ENCODE measurements at places on chromosomes 4 and X. TPM values are rescaled to one million over a fixed set of nuclear protein-coding genes. Genes with fewer than 3 reads are reported as not detected.

Gene BCLAF3
- total RNA-seq = 10.0 TPM

Gene RHOXF2
- not detected for total RNA-seq

Gene P2RY4
- 0.42 TPM for total RNA-seq

Gene NUDT9
- 26.6 TPM for total RNA-seq

DNA sequence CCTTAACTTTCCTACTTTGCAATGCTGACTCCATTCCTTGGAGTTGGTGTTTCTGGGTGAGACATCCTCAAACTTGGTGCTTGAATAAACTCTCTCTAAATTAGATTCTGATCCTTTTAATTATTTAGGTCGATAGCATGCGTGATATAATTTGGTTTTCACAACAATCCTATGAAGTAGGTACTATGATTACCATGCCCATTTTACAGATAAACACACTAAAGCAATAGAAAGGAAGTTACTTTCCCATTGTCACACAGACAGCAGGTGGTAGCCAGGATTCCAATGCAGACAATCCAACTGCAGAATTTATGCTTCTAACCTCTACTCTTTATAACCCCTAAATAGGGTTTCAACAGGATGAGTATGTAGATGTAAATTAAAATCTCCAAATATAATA is 21.7 kb upstream of the AASDH start:
- DNase-seq = no peak

GRCh38 chr4:168629566-168629965 is 132.7 kb downstream of the PALLD start:
- DNase-seq = no peak

DNA sequence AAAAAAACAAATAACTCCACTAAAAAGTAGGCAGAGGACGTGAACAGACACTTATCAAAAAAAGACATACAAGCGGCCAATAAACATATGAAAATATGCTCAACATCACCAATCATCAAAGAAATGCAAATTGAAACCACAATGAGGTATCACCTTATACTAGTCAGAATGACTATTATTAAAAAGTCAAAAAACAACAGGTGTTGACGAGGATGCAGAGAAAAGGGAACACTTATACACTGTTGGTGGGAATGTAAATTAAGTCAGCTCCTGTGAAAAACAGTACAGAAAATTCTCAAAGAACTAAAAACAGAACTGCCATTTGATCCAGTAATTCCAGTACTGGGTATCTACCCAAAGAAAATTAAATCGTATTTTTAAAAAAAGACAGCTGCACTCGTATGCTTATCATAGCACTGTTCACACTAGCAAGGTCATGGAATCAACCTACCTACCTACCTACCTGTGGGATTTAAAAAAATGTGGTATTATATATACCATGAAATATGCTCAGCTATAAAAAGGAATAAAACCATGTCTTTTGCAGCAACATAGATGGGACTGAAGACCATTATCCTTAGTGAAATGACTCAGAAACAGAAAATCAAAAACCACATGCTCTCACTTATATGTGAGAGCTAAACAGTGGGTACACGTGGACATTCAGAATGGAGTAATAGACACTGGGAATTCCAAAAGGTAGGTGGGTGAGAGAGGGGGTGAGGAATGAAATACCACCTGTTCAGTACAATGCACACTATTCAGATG is 24.8 kb upstream of the PTPN13 start:
- DNase-seq = no peak

GRCh38 chrX:7158468-7158990 is 10.6 kb upstream of the PUDP start:
- DNase-seq = no peak

GRCh38 chr4:114383067-114383466 is 215.5 kb upstream of the UGT8 start:
- DNase-seq = no peak

DNA sequence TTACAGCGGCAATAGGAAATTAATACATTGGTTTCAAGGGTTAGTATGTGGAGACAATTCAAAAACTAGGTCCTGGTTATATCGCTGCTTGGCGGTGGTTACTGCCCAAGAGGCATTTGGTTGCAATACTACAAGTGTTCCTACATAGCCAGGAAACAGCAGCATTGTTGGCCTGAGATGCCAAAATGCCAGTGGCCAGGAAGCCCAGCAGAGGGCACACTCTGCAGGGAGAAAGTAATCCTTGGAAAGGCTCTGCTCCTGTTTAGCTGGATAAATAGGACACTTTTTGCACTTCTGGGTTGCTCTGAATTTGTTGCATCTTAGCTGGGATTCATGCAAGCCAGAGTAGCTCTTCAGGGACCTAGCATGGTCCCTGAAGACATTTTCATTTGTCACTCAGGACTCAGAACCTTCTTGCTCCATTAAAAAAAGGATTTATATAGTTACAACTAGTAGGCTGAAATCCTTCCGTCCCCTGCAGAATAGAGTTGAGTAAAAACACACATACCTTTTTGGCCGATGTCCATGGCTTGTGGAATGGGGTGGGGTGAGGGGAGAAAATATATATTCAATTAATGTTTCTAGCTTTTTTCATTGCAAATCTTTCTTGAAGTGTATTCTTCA is 8.1 kb upstream of the GPR119 start:
- no peak for DNase-seq

DNA sequence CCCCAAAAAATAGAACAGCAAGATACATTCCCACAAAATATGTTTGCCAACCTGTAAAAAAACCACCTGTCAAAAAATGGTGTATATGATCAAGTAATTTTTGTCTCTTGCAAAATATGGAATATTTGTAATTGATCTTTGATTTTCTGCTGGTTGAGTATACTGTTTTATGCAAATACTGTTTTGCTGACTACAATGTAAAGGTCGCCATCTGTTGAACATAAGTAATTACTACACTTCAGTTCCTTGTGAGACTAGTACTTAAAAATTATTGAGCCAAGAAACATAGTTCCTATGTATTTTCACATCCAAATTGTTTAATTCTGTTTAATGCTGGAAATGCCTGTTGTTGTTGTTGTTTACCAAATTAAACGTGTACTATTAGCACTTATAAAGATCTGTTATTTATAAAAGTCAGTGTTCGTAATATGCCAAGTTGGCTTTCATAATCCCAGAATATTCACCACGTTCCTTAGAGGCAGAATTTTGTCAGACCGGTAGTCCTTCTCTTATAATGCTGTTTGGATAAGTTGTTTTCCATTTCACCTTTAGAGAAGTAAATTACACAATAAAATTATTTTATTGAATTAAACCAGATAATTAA is 144.2 kb downstream of the PDLIM5 start:
- DNase-seq = no peak

DNA sequence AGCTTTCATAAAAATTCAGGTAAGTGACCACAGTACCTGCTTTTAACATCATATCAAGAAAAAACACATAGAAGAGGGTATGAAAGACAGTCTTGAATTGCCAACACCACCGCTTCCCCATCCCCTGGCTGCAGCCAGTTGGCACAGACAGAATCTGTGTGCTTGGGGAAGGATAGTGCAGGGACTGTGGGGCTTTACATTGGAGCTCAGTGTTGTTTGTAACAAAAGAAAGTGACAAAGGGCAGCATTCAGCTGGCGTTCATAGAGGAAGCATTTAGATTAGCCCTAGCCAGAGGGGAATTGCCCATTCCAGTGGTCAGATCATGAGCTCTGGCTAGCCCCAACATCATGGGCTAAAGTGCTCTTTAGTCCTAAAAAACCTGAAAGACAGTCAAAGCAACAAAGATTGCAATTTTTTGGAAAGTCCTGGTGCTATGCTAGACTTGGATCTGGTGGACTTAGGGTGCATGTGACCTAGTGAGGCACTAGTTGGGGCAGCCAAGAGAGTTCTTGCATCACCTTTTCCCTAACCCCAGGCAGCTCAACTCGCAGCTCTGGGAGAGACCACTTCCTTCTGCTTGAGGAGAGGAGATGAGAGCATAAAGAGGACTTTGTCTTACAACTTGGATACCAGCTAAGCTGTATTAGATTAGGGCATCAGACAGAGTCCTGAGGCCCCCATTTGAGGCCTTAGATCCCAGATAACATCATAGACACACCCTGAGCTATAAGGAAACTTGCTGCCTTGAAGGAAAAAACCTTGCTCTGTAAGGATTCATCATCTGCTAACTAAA is 1602.4 kb upstream of the ADGRL3 start:
- no peak for DNase-seq

DNA sequence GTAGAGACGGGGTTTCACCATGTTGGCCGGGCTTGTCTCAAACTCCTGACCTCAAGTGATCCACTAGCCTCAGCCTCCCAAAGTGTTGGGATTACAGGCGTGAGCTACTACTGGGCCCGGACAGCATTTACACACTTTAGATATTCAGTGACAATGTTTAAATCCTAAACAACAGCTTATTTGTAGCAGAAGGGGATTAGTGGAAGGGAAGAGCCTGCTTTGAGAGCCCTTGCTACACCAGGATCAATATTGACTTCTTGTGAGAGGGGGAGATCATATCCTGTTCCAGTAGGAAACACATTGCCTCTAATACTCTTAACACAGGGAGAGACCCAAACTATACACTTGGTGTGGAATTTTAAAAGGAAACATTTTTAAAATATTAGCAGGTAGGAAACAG is 7.1 kb downstream of the MGST2 start:
- DNase-seq = no peak

DNA sequence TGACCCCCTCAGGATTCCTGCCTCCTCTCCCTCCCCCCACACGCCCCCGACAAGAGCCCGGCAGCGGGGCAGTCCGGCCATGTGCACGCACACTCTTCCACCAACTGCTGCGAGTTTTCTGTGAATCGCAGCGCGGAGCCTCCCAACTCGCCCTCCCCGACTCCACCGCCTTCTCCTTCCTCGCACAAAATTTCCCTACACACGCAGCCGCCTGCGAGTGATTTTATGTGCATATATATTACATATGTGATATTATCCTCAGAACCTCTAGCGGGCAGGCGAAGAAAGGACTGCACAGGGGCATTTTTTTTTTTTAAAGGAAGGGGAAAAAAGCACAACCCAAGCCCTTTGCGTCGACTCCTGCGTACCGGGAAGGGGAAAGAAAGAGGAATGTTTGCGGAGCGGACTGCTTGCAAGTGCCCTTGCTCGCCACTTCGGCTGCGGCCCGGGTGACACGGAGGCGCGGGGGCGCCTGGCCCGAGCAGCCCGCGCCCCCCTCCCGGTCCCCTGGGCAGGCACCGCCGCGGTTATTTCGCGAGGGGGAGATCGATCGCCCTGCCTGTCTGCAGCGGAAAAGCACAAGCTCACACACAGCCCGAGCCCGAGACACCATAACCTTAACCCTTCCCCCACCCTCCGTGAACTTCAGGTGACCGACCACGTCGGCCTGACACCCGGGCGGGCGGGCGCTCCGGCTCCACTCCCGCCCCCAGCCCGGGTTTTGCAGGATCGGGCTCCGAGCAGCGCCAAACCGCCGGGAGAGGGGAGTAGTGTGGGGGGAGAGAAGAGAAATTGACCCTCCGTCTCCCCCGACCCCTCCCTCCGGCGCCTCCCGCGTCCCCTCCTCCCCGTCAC is 2.3 kb downstream of the ZNF827 start:
- no peak for DNase-seq

DNA sequence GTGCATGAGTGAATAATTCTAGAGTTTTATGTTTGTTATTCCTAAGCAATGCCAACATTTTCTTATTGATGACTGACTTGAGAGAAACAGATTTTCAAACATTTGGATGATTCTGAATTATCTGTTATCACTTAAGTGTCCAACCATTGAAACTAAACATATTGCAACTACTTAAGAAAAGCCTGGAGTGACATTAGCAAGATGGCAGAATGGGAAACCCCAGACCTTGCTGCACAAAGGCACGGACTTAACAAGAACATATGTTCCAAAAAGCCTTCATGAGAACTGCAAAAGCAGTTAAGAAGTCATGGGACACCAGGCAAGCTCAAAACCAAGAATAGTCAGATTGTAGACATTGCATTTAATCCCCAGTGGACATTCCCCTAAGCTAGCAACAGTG is 215.1 kb downstream of the DCHS2 start:
- no peak for DNase-seq

DNA sequence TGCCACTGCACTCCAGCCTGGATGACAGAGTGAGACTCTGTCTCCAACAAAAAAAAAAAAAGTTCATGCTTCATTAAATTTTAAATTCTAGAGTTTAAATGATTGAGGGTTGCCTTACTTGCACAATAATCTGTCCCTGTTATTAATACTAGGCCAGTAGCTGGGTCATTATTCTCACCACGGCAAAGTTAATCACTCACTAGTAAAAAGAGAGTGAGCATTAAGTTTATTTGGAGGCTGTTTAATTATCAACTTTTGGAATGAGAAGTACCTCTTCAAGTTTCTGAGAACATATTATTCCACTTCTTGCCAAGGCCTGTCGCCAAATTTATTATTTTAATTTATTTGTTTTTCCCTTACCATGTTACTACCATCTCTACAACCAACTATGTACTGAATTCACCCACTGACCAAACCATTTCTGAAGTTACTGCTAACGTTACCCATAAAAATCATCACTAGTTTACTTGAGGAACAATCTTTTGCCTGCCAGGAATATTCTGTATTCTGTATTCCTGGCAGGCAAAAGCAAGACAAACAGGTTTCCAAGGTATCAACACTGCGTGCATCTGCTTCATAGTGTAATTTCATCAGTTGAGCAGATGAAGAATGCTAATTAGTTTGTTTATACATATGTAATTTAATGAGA is 26.5 kb downstream of the GUCY1A1 start:
- no peak for DNase-seq

GRCh38 chr4:7256984-7257810 is 64.9 kb downstream of the SORCS2 start:
- DNase-seq = no peak

DNA sequence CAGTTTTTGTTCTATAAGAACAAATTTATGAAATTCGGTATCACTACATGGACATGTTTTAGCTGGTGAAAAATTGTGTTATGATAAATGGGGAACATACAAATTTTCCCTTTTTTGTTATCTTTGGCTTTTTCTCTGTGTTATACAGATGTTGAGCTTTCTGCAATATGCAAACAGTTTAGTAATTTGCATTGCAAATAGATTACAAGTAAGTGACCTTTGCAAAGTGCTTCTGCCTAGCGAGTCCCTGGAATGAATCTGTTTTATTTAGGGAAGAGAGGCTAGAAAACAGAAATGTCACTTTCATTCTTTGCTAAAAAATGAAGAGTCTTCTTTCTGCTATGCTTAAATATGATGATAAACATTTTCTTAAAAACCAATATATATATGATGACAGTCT is 461.0 kb downstream of the RPA4 start:
- no peak for DNase-seq

- no peak for DNase-seq
These were observed 285.3 kb upstream of the RASGEF1B start for GRCh38 chr4:81756973-81757372.
